ENCODE measurements at places on chromosomes 2 and 18. TPM values are rescaled to one million over a fixed set of nuclear protein-coding genes. Genes with fewer than 3 reads are reported as not detected.

CROCC2 gene
- 0.29 TPM for total RNA-seq

KIF1A gene
- total RNA-seq: 0.17 TPM

SERPINB3 gene
- not detected for total RNA-seq

TRABD2A gene
- total RNA-seq: 12.5 TPM

SAP130 gene
- total RNA-seq: 16.1 TPM

GKN2 gene
- total RNA-seq: not detected

Data from spleen (tissue), 13 donors.